Neural crest cell (in vitro differentiated cells): ENCODE measurements at places on chromosomes 3 and 15.

GRCh38 chr3:72274493-72275330 is 489.8 kb upstream of the PROK2 start:
- H3K27me3 ChIP-seq, result no peaks in the 10 kb centered on the region
- DNase-seq, result no peak
- H3K4me1 ChIP-seq, result peaks cover 30% of the 10 kb centered on the region
- H3K27ac ChIP-seq, result no peak overlapping the region

DNA sequence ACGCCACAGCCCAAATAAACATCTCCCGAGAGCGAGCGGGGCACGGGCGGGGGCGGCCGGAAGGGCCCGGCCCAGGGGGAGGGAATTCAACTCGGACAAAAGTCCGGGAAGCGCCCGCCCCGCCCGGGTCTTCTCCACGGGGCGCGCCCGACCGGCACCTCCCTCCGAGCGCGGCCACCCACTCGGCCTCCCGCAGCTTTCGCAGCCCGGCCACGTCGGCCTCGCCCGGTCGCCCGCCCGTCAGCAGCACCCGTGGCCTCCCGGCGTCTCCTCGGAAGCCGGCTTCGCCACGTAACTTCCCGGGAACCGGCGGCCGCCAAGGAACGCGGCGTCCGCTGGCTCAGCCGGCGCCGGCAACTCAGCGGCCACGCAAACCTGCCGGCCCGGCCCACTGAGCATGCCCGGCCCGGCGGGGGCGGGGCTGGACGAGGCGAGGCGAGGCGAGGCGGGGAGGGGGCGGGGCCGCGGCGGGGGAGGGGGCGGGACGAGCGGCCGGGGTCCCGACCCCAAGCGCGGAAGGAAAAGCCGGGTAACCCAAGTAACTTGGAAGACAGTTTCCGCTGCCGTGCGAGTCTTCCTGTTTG is at the start of gene TJP1:
TJP1 (minus strand) TSS at position 369 of the 584 bp plus-strand sequence. CDS start 440 bp downstream, outside the sequence.
- H3K4me1 ChIP-seq, result peaks cover 42% of the 10 kb centered on the region
- H3K27ac ChIP-seq, result peak within 1 kb of the TSS; percentile 95

DNA sequence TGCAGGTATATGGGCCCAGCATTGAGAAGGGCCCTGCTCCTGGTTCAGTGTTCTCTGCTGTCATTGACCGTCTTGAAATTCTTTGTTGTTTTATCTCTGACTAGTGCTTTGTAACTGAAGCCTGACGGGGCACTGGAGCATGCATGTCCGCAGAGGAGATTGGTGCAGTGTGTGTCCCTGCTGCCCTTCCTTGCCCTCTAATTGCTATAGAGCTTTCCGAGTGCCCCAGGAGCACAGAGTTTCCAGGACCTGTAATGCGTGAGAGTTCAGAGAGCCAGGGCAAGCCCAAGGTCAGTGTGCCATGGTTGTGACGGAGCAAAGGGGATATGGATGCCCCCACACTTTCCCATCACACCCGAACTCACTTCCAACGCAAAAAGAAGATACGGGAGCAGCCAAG is 174.3 kb upstream of the UBE3A start:
- H3K4me1 ChIP-seq, result peaks cover 17% of the 10 kb centered on the region
- no peaks in the 10 kb centered on the region for H3K27me3 ChIP-seq
- DNase-seq, result no peak
- H3K4me3 ChIP-seq, result no peak overlapping the region
- no peak overlapping the region for H3K27ac ChIP-seq
- no peaks in the 10 kb centered on the region for H3K36me3 ChIP-seq

DNA sequence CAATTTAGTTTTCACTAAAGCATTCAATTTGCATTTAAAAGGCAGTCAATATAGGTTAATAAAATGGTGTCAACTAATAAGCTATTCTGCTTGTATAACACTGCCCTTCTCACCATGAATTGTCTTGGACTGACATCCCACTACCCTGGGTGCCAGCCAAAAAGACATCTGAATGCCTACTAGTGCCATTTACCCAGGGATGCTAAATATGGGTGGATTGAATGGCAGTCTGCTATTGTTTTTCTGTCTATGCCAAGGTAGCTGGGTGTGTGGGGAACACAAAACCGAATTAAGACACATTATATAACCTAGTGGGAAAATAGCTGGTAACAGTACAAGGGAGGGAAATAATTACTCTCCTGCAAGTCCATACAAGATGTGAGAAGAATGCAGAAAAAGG is 240.0 kb upstream of the CFAP20DC start:
- H3K4me1 ChIP-seq, result no peaks in the 10 kb centered on the region
- H3K4me3 ChIP-seq, result no peak overlapping the region
- peaks cover 9% of the 10 kb centered on the region for H3K36me3 ChIP-seq
- DNase-seq, result no peak

GRCh38 chr3:112514527-112515128 is 15.4 kb upstream of the BTLA start:
- DNase-seq, result no peak
- H3K4me3 ChIP-seq, result no peak overlapping the region
- no peaks in the 10 kb centered on the region for H3K27me3 ChIP-seq
- peaks cover 8% of the 10 kb centered on the region for H3K4me1 ChIP-seq

GRCh38 chr3:41209646-41210045 is 10.3 kb downstream of the CTNNB1 start:
- no peak overlapping the region for H3K27ac ChIP-seq
- peaks cover 70% of the 10 kb centered on the region for H3K4me1 ChIP-seq
- no peaks in the 10 kb centered on the region for H3K27me3 ChIP-seq

- DNase-seq, result no peak
- H3K4me3 ChIP-seq, result no peak overlapping the region
- H3K4me1 ChIP-seq, result no peaks in the 10 kb centered on the region
These were observed 61.4 kb downstream of the WHAMM start for GRCh38 chr15:82870727-82871320.

DNA sequence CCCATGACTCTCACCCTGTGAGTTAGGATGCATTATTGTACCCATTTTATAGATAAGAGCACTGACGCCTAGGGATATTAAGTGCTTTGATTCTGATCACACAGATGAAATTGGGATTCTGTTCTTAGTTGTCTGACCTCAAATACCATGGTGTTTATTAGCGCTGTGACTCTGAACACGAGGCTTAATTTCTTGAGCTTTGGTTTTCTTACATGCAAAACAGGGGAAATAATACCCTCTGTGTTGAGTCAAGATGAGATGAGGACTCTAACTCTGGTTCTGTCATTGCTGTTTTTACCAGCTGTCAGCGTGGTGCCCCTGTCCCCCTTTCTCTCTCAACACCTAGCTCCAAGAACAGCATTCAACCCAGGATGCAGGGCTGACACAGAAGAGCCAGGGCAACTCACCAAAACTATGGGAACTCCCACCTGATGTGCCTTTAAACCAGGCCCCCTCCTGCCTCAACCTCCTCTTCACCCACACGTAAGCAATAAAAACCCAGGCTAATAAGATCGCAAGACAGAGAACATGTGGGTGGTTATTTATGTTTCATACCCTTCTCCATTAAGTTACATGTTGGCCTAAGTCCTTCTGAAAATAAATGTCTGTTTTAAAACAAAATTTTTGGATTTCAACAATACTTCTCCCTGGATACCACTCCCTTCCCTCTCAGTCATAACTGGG is 100.1 kb upstream of the SPATA12 start:
- no peak overlapping the region for H3K4me3 ChIP-seq
- no peak for DNase-seq
- H3K27ac ChIP-seq, result no peak overlapping the region
- peaks cover 8% of the 10 kb centered on the region for H3K4me1 ChIP-seq

DNA sequence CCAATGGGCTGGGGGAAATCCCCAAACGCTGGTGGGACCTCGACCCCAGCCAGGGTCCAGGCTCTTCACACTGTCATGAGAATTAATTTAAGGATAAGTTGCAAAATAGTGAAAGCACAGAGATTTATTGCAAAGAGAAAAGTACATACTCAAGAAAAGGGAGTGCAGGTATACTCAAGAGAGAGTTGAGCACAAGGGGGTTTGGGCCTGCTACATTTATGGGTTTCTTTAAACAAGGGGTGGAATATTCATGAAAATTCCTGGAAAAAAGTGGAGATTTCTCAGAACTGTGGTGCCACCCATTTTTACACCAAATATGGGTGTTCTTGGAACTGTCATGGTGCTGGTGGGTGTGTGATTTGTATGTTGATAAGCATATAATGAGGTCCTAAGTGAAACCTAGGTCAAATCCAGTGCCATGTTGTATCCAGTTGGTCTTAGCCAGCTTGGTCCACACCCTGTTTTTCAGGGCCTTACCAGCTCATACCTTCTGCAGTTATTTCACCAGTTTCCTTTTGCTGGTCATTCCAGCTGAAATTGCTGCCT is 32.6 kb upstream of the NEO1 start:
- no peak overlapping the region for H3K4me3 ChIP-seq
- no peaks in the 10 kb centered on the region for H3K36me3 ChIP-seq
- no peak overlapping the region for H3K27ac ChIP-seq
- no peak for DNase-seq
- peaks cover 58% of the 10 kb centered on the region for H3K4me1 ChIP-seq

- no peaks in the 10 kb centered on the region for H3K27me3 ChIP-seq
- peaks cover 18% of the 10 kb centered on the region for H3K4me1 ChIP-seq
- H3K27ac ChIP-seq, result no peak overlapping the region
- H3K4me3 ChIP-seq, result no peak overlapping the region
These were observed 129.1 kb upstream of the SMAD3 start for GRCh38 chr15:66936109-66936860.
